ENCODE measurements at places on chromosomes 3 and 15.

DNA sequence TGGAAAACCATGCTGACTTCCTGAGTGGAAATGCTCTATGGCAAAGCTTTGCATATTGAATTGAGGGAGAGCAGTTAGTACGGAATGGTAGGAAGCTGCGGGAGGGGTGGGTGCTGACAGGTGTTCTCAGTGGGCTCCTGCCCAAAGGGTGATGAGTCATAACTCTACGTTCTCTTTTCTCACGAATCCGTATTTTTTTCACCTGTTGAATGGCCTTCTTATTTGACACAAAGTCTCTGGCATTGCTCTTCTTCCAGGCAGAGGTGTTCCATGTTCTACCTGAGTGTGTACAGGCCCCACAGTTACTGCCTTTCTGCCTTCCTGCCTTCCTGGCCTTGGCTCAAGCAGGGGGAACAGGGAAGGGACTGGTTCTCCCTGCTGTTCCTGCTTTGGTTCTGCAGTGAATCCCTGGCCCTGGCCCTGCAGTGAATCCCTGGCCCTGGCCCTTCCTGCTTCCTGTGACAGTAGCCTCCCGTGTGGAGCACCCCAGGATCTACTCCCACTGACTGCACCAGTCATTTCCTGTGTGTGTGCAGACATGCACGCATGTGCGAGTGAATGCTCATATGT lies 31.9 kb downstream of the TRAK1 start:
- no peak for DNase-seq

DNA sequence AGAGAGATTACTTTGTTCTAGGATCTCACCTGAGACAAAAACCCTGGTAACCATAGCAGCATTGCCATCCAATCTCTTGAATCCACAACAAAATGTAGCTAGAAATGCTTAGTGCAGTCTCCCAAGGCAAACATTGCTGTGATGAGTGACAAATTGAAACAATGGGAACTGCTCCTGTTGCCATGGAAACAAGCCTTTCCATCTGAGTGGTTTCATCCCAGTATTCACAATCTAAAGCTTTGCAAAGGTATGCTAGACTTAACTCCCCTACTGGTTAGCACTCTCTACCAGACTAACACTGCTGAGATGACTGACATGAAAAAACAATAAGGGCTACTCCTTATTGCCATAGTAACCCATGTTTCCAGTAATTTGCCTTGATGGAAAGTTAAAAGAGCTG lies 172.6 kb upstream of the CNTN3 start:
- no peak for DNase-seq

GRCh38 chr3:34948517-34948916 lies 690.8 kb upstream of the ARPP21 start:
- DNase-seq: no peak

GRCh38 chr15:38255690-38256089 lies 3.1 kb downstream of the SPRED1 start:
- DNase-seq: no peak

- DNase-seq: no peak
Measured at GRCh38 chr3:7999384-7999783, 502.2 kb upstream of the LMCD1 start.

- no peak for DNase-seq
Measured at GRCh38 chr3:190739641-190740185, 122.8 kb downstream of the GMNC start.

DNA sequence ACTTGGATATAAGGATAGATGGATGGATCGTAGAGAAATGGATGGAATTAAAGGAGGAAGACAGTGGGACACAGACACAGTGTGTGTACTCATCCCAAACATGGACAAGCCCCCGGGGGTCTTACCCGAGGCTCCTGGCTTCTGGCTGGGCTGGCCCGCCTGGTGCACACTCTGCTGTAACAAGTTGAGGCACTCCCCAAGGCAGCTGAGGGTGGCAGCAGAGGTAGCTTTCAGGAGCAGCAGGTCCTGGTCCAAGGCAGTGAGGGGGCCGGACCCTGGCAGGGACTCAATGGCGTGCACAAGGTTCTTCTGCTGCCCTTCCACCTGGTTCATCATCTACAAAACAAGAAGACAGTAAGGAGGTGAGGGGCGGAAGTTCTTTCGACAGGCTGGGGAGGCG lies 215.1 kb downstream of the STT3B start:
- DNase-seq: no peak

DNA sequence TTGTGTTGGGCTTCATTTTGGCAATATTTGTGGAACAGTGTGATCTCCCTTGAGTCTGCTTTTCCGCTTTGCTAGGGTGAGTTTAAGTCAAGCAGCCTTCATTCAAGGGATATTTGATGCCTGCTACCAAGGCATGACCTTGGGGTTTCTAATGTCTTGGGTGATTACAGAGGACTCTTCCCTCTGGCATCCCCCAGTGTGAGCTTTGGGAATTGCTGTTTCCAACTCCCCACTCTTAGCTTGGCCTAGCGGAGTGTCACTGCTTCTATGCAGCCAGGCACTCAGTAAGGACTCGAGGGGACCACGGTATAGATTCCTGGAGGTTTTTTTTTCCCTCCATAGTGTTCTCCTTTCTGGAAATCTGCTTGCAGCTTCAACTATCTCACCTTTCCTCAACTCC lies 21.1 kb downstream of the GCNT3 start:
- no peak for DNase-seq

DNA sequence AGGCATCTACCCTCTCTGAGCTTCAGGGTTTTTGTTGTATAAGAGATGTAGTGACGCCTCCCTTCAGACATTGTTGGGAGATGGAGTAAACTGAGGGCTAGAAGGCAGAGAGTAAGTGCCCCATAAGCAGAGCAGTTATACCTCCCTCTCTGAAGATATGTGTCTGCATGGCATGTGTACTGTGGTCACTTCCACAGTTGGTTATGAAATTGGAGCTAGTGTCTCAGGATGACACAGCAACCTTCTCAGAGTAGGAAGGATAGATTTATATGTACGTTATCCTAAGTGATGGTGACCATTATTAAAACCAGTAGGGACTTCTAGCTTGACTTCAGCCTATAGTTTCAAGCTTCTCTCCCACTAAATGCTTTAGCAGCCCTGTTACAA lies 17.9 kb downstream of the PXK start:
- DNase-seq: no peak

GRCh38 chr3:60594025-60594424 lies 657.2 kb downstream of the FHIT start:
- no peak for DNase-seq

DNA sequence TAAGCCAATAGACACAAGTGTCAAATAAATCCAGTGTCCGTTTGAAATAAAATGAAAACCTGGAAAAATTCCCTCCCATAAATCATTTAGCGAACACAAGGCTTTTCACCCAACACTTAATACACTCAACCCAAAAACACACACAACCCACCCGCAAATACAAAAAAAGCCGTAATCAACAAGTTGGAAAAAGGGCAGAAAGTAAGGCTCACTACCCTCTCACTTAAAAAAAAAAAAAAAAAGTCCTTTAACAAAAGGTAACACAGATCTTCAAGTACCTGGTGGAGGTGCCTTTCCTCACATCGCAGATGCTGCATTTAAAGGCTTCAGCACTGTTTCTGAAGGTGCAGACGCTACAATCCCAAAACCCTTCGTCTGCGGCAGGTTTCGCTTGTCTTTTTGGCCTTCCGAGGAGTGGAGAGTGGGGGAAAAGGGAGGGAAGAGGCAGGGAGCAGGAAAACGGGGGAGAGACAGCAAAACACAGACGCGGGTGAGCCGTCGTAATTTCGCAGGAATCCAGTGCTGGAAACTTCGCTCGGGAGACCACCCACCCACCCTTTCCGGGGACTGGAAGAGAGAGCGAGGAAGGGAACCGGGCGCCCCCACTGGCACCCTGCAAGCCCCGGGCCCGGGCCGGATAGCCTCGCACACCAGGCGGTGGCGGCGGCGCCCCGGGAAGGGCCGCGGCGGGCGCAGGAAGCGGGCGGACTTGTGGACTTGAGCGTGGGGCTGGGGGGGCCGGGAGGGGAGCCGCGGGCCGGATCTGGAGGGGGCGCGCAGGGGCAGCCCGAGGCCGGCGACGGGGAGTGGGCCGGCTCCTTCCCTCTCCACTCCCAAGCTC lies 401.8 kb downstream of the SHQ1 start:
- no peak for DNase-seq

- DNase-seq: no peak
Measured at GRCh38 chr3:72907731-72908620, 20.1 kb downstream of the GXYLT2 start.

- DNase-seq: no peak
Measured at GRCh38 chr3:50698269-50698668, 23.5 kb downstream of the DOCK3 start.

DNA sequence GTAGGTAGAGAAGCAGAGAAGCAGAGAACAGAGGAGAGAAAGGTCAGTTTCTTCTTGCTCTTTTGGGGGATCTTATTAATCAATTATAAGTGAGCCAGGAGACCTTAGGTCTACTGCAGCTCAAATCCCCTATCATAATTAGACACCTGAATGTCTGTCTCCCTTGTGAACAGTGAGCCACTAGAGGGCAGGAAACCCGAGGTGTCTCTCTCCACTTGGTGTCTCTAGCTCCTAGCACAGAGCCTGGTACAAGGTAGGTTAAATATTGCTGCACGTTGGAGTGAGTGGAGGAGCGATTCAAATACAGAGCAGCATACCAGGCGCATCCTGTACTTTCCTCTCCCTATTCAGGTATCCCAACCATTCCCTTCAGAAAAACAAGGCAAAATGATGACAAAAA lies 2.0 kb upstream of the ST8SIA2 start:
- DNase-seq: no peak

DNA sequence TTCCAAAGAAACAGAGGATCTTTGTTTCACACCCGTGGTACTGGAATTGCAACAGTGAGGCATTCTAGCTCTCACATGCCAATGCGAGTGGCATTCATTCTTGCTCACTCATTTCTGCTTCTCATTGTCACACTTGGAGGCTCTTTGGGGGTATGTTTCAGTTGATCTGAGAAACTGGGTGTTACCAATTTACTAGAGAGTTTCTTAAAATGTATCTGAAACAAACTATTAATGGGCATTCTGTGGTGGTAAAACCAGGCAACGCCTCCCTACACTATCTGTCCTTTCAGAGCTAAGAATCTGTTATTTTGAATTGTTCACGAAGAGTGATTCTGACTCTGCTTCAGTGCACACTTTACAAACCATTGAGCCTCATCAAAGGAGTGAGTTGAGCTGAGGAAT lies 140.6 kb upstream of the BHLHE40 start:
- no peak for DNase-seq

GRCh38 chr15:79051029-79051428 lies 39.6 kb downstream of the RASGRF1 start:
- no peak for DNase-seq

Measured in NCI-H187 (cell line).